SK-N-SH treated with all-trans-retinoic acid at 6 μM for 48 hours (cell line): ENCODE measurements at places on chromosomes 7 and 10.

- ATAC-seq = no peak
Measured at GRCh38 chr10:45004661-45005060, 3.9 kb downstream of the ZNF22 start.

- ATAC-seq = no peak
Measured at GRCh38 chr7:72058579-72058978, 353.6 kb downstream of the CALN1 start.

- ATAC-seq = no peak
Measured at GRCh38 chr7:155093596-155093995, 23.5 kb downstream of the HTR5A start.

DNA sequence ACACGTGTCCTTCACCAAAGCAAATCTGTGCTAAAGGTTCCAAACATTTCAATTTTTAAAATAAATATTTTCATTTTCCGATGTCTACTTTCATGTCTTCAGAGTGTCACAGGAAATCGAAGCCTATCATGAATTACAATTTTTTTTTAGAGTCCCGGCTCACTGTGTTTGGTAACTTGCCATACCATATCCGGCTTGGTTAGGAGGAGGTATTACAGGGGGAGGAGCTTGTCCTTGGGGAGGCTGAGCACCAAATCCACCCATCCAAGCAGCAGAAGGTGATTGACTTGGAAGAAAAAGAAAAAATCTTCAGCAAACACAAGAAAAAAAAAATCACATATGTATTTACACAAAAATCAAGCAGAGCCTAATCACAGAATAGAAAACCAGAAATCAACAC, 21.3 kb downstream of the TIAL1 start:
- no peak for ATAC-seq

DNA sequence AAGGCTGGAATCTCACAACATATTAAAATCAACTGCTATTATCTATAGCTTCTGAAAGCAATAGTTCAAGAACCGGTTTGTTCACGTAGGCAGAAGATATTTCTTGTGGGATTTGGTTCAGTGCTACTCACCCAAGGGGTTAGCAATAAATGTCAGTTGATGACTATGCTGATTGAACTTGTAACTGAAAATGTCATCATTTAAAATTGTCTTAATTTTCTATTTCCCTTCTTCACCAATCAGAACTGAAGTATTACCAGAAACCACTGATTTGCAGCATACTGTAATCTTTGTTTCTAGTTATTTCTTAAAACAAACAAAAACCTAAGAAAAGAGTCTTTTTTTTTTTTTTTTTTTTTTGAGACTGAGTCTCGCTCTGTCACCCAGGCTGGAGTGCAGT, 46.1 kb downstream of the CPEB3 start:
- no peak for ATAC-seq

GRCh38 chr7:67752227-67752626, 755.6 kb downstream of the TYW1 start:
- ATAC-seq = no peak
